ENCODE measurements at places on chromosomes 7 and 10.

- DNase-seq, result peak; percentile 80
These were observed 6.3 kb upstream of the SEMA3A start for GRCh38 chr7:84200859-84201258.

GRCh38 chr7:71311576-71311975, 179.6 kb downstream of the GALNT17 start:
- no peak for DNase-seq

GRCh38 chr7:151174246-151175046, 7.0 kb upstream of the GBX1 start:
- peak; percentile 11 for DNase-seq

DNA sequence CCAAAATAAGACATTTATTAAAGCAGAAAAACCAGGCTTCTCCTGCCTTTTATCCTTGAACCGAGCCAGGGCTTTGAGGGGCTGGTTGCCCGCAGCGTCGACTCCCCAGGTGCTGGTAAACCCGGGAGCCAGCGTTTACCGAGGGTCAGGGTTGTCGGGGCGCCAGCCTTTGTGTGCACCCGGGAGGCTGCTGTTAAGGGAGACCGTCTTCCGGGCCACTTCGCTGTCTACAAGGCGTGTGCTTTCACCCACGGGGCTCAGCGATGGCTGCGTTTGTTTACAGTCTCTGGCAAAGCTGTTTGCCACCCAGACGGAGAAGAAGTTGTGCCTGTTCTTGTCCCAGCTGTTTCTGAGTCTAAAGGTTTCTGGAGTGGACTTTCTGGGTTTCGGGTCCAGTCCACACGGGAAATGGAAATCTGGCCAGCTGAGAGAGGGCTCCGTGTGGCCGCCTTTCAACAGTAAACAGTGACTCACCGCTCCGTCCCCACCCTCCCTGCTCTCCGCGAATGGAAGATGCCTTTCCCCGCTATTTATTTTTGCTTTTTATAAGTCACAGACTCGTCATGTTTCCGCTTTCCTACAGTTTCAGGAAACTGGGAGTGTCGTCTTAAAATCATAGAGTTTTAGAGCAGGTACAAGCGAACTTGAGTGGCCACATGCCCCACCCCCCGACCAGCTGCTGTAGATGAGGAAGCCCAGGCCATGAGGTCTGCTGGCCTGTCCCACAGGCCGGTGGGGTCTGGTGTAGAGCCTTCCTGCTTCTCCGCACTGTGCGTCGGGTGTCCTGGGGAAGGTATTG, 2.2 kb downstream of the MAFK start:
- DNase-seq, result peak; percentile 96

- DNase-seq, result no peak
These were observed 67.8 kb upstream of the NXPH1 start for GRCh38 chr7:8365499-8366110.

DNA sequence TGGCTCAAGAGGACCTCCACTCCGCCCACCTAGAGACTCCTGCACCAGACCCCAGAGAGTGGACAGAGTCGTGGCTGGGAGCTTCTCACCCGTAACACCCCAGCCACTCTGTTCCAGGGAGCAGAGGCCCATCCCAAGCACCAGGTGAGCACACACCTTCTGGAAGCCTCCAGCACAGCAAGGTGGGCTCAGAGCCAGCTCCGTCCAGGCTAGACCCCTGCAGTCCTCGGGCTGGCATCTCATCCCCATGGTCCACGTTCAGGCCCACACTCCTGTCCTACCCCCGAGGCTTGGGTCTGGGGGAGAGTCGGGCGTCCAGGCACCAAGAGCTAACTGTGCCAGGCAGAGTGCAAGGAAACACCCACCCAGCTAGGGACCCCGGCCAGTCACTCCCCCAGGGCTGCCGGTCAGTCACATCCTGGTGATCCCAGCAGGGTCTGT, 13.2 kb downstream of the PDGFA start:
- DNase-seq, result no peak

- DNase-seq, result no peak
These were observed 48.1 kb upstream of the EBF3 start for GRCh38 chr10:130012129-130012528.

DNA sequence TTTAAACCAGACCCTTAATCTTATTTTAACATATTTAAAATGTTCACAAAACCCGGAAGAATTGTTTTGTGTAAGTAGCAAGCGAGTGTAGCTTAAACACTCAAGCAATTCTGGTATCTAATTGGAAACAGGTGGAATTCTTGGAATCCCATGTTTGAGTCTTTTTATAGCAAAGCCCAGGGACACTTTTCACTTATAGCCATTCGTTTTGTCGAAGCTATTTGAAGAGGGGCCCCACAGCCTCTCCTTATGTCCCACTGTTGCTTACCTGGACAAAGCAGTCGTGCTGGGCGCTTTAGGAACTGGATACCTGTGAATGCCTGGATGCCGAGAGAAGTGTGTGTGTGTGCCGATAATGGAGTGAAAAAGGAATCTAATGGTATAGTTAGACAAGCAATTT, 3.3 kb downstream of the CUX1 start:
- no peak for DNase-seq

DNA sequence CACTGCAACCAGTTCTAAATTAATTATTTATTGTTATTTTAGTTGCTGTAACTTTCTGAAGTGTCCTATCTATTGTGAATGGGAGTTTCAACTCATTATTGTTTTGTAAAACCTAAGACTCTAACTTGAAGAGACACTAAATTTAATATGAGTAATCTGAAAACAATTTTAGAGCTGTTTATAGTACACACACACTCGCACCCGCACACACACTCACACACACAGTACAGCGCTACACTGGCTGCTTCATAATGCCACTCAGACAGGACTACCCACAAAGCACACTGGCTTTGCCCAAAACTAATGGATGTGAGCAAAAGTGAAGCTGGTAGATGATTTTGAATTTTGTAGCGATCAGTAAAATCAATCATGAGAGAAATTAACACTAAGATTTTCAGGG, 238.9 kb upstream of the ETV1 start:
- no peak for DNase-seq

GRCh38 chr10:14047431-14047830, 283.3 kb downstream of the FRMD4A start:
- no peak for DNase-seq

DNA sequence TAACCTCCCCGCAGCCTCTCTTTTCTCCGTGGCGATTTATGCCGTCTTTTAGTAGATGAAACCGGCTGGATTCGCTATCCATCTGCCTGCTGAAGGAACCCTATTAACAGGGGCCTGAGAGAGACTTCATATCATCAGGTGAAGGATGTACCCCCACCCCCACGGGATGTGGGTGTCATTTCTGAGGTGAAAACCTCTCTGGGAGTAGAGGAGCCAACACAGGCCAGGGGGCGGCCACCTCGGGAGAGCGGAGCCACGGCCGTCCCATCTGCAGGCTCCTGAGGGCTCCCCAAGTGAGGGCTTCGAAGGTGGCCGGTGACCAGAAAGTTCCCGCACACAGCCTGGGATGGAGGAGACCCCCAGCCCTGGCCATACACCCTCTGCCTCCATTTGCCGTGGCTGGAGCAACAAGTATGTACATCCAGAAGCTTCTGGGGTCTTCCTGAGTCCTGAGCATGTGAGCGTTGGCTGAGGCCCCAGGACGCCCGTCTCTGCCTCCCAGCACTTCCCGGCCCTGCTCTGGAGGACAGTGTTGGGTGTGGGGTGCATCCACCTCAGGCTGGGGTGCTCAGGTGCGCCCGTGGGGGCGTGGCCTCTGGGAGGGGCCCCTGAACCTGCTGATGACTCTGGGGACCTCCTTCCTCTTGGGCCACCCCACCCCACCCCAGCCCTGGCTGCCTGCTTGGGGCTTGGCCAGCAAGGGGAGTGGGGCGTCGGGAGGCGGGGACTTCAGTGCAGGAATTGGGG, 84.7 kb downstream of the NKX6-2 start:
- DNase-seq, result no peak

DNA sequence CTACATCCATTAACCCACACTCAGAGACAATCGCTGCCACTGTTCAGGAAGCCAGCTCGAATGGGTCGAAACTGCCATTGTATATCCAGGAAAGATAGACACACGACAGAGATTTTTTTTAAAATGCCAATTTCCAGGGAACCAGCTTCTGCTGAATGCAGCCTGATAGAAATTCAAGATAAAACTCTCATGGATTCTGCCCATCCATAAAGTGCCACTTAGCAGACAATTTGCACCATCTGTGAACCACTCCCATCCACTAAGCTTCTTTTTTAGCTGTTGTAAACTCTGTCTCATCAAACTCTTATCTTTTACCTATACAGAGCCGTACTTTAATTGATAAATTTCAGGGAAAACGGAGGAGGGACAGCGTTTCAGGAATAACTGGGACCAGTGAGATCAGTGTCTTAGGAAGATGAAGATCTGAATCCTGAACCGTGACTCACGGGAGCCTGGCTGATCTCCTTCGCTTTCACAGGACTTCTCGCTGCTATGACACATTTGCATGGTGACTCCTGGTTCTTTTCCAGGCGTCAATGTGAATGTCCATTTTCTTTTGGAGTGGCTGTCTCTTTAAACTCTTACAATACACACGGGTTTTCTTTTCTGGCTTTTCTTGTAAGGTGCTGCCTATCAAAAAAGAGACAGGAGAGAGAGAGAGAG, 103.4 kb downstream of the FAM204A start:
- peak; percentile 8 for DNase-seq

- DNase-seq, result peak; percentile 67
These were observed 21.6 kb downstream of the TES start for GRCh38 chr7:116231949-116232348.

DNA sequence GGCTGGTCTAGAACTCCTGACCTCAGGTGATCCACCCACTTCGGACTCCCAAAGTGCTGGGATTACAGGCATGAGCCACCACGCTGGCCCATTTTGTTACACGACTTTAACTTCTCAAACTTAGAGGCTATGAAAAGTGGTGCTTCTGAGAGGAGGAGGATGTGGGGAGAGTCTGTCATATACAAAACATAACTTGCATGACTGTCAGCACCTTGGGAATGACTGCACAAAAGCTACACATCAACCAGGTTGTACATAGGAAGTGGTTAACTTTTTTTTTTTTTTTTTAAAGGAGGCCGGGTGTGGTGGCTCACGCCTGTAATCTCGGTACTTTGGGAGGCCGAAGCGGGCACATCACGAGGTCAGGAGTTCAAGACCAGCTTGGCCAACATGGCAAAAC, 43.4 kb upstream of the GSDME start:
- DNase-seq, result no peak

GRCh38 chr10:132503581-132504421, 33.8 kb upstream of the INPP5A start:
- no peak for DNase-seq

- DNase-seq, result no peak
These were observed 116.4 kb upstream of the RPA3 start for GRCh38 chr7:7834761-7835160.

- DNase-seq, result peak; percentile 51
These were observed 73.0 kb upstream of the PFKP start for GRCh38 chr10:2994221-2994961.

- DNase-seq, result peak; percentile 91
These were observed 256.4 kb downstream of the KIAA1217 start for GRCh38 chr10:24465124-24465874.

- no peak for DNase-seq
These were observed 446.0 kb upstream of the PODXL start for GRCh38 chr7:132002343-132002968.

DNA sequence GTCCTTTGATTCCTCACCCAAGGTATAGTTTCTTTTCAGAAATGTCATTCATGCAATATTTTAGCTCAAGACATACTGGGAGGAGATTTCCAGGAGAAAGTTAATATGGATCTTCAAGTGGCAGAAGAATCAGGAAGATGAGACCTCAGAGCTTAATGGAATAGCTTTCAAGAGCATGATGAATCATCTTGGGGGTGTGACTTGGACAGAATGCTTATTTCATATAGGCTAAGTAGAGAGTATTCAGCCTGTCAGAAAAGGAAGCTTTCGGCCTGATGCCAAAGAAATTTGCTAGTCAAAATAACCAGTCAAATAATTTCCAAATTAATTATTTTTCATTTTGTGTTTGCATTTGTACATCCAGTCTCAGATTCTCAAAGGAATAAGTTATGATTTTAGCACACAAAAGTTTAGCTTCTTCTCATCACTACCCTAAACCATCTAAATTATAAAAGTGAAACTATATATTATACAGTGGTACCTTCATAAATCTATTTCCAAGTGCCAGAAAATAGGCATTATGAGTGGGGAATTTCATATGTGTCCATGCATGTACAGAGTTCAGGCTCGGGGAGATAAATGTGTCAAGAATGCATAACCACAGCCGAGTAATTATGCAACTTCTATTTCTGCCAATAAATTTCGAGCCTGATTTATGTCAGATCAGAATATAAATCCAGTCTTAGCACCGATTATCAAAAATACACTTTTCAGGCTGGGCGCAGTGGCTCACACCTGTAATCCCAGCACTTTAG, 27.3 kb upstream of the CALD1 start:
- peak; percentile 71 for DNase-seq

- no peak for DNase-seq
These were observed 852.3 kb upstream of the CELF2 start for GRCh38 chr10:10165415-10165814.

- DNase-seq, result no peak
These were observed 179.4 kb downstream of the SEMA3E start for GRCh38 chr7:83469491-83469890.

GRCh38 chr7:134495546-134495945, 31.8 kb upstream of the AKR1B10 start:
- no peak for DNase-seq

DNA sequence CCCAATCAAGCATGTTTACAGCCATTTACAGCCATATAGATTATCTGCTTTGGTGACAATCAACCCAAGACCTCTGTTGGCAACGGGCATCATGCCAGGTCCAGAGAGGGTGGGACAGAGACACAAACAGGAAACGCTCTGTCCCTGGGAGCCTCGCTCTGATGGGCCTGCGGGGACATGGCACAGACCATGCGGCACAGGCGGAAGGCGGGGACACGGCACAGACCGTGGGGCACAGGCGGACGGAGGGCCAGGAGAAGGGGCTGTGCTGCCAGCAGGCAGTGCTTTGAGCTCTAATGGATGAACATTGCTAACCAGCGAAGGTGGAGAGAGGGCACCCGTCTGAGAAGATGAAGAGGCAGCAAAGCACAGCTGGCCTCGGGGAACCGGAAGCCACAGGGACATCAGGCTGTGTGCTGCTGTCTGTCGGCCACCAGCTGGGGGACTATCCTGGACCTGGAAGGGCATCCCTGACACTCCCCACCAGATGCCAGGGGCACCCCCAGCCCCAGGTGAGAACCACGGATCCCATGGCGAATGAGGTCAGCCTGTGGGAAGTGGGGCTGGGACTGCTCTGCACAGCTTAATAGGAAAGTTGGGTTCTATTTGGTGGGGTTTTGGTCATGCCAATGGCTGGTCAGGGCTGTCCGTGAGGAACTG, 61.0 kb downstream of the DIP2C start:
- no peak for DNase-seq

DNA sequence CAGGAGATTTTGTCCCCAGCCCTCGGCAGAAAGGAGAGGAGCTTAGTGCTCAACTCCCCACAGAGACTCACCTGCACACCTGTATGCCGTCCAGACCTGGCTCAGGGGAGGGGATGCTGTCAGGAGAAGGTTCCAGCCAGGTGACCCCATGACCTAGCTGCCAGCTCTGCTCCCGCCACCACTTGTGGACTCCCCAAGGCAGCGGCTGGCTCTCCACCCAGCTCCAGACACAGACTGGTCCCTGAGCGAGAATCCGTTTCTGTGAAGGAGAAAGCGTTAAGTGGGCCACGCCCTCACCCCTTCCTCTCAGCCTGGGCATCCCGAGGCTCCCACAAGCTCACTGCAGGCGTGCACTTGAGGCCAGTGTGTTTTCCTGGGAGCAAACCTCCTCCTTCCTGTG, 76.4 kb downstream of the RGS10 start:
- DNase-seq, result no peak
